ENCODE measurements at places on chromosomes 7 and 10. TPM values are rescaled to one million over a fixed set of nuclear protein-coding genes. Genes with fewer than 3 reads are reported as not detected.

CEP55 gene
- 10.0 TPM for polyA plus RNA-seq

ARHGAP22 gene
- polyA plus RNA-seq, result 8.2 TPM

EEF1AKMT2 gene
- polyA plus RNA-seq, result 24.0 TPM

GPR158 gene
- not detected for polyA plus RNA-seq

FHIP2A gene
- polyA plus RNA-seq, result 19.2 TPM

NFKB2 gene
- 29.3 TPM for polyA plus RNA-seq

AGAP4 gene
- 13.0 TPM for polyA plus RNA-seq

CHN2 gene
- polyA plus RNA-seq, result not detected

PTPRN2 gene
- 0.02 TPM for polyA plus RNA-seq

ITGB8 gene
- polyA plus RNA-seq, result 12.3 TPM

MNX1 gene
- not detected for polyA plus RNA-seq

RET gene
- polyA plus RNA-seq, result 0.17 TPM

PILRA gene
- polyA plus RNA-seq, result 0.30 TPM

TRPV5 gene
- not detected for polyA plus RNA-seq

FOXP2 gene
- polyA plus RNA-seq, result 2.8 TPM

MALRD1 gene
- 2.4 TPM for polyA plus RNA-seq

CARD11 gene
- 1.2 TPM for polyA plus RNA-seq

GRID1 gene
- not detected for polyA plus RNA-seq

Measured in AG04450 (cell line).